ENCODE measurements at places on chromosomes 2 and 18.

DNA sequence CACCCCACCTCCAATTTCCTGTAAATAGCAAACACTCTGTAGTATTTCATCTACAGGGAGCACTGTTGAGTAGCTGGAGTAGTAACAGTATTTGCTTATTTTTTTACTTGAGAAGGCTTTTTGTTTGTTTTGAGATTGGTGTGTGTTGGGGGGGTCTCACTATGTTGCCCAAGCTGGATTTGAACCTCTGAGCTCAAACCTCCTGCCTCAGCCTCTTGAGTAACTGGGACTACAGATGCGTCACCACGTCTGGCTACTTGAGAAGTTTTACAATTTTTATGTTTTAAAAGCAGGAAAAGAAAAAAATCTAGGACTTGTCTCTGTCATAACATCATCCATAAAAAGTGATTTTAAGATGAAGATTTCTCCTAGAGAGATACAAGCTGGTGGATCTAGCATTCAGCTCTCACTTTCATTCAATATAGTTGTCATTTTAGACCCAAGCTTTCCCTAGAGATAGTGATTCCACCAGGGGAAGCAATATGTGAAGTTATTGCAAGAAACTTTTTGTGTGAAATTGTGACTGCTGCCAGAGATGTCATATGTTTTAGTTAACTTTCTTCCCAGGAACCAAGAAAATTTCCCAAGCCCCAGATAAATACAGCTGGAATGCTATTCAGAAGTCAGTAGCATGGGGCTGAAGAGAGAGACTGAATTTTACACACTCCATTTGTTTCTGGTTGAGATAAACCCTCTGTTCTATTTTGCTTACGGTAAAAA, 60.2 kb upstream of the MAP4K3 start:
- no peak for DNase-seq

- DNase-seq = peak; percentile 80
Observed at GRCh38 chr2:149094217-149095015, 55.9 kb downstream of the LYPD6B start.

- no peak for DNase-seq
Observed at GRCh38 chr18:53682796-53683195, 541.7 kb downstream of the MBD2 start.

DNA sequence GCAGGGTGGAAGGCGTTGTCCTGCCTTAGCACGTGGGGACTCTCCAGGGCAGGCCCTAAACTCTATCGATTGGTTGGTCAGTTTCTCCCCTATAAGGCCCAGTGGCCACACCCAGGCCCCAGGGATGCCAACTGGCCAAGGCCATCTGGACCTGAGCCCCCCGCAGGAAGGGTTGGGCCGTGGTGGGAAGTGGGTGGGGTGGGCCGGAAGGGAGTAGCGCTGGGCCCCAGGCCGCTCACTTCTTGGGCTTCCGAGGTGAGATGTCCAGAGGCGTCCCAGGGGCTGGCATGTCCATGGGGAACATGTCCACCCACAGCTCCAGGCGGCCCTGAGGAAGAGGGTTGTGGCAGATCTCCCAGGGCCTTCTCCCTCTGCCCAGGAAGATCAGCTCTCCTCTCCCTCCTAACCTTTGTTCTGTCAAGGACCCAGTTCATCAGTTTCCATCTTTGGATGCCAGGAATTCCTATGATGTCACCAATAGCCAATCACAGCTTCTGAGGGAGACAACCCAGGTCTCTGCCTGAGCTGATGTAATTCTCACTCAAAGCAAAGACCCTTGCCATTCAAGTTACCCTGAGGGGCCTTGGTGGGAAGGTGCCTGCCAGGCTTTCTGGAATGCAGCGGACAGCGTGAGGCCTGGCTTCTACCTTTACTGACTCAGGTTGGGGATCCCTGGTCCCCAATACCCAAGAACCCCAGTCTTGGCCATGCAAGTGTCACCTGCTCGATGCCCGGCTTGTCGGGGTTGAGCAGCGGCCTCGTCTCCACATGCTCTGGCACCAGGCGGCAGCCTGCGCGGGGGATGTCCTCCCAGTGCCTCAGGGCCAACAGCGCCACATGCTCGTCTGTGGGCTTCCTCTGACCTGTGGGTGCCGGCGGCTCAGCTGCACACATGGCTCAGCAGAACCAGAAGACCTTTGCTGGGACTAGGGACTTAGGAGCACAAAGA, 14.4 kb downstream of the OTOF start:
- DNase-seq = no peak

- no peak for DNase-seq
Observed at GRCh38 chr2:14358774-14359173, 273.7 kb upstream of the LRATD1 start.
